ENCODE measurements at places on chromosomes 1 and 21.

GRCh38 chr1:116771997-116772647 lies 17.9 kb downstream of the CD2 start:
- H3K4me1 ChIP-seq: peaks cover 69% of the 10 kb centered on the region
- no peaks in the 10 kb centered on the region for H3K27me3 ChIP-seq
- peak overlapping the region; percentile 53 for H3K4me3 ChIP-seq
- H3K36me3 ChIP-seq: peaks cover 59% of the 10 kb centered on the region

DNA sequence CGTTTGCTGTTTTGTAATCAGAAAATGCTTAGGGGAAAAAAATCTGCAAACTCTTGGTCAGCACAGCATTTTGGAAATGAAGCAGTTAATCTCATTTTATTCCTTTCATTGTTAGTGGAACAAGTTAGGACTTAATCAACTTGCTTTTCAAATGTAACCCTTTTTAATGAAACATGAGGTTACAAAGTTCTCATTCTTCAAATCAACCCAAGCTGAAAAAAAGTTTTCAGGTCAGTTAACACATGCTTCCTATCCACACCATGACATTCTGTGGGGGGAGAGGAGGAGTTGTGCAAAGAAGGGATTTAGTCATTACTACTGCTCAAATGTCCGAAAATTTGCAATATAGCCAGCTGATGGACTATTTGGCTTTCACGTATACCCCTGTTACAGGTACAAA lies 283.2 kb upstream of the LYPLAL1 start:
- H3K27ac ChIP-seq: no peak overlapping the region
- no peaks in the 10 kb centered on the region for H3K4me1 ChIP-seq
- no peaks in the 10 kb centered on the region for H3K27me3 ChIP-seq
- no peak overlapping the region for H3K4me3 ChIP-seq
- no peak for DNase-seq

GRCh38 chr1:100323419-100324106 lies 28.7 kb upstream of the CDC14A start:
- H3K36me3 ChIP-seq: peaks cover 3% of the 10 kb centered on the region
- no peak overlapping the region for H3K27ac ChIP-seq
- H3K4me1 ChIP-seq: peaks cover 5% of the 10 kb centered on the region
- no peak overlapping the region for H3K4me3 ChIP-seq

DNA sequence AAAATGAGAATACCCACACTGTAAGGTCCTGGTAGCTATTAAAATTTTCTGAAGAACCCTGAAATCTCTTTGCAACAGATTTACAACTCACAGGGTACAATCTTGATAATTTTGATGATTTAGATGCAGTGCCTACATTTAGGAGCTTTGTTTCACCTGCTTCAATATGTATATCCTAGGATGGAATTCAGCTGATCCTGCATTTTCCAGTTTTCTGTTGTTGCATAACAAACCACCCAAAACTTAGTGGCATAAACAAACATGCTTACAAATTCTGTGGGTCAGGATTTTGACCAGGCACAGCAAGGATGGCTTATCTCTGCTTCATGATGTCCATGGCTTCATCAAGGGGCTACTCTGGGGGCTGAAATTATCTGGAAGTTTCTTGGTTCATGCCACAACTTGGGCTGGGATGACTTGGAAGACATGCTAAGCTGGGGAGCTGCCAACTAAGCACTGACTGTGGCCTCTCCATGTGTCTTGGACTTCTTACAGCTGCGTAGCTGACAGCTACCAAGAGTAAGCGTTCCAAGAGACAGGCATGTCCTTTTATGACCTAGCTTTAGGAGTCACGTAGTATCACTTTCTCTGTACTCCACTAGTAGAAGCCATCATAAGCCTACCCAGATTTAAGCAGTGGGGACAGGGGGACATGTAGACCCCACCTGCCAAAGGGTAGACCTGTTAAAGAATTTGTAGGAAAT lies 108.5 kb downstream of the CACHD1 start:
- peaks cover 1% of the 10 kb centered on the region for H3K27me3 ChIP-seq
- no peak for DNase-seq
- H3K27ac ChIP-seq: no peak overlapping the region
- no peaks in the 10 kb centered on the region for H3K36me3 ChIP-seq
- no peak overlapping the region for H3K4me3 ChIP-seq

DNA sequence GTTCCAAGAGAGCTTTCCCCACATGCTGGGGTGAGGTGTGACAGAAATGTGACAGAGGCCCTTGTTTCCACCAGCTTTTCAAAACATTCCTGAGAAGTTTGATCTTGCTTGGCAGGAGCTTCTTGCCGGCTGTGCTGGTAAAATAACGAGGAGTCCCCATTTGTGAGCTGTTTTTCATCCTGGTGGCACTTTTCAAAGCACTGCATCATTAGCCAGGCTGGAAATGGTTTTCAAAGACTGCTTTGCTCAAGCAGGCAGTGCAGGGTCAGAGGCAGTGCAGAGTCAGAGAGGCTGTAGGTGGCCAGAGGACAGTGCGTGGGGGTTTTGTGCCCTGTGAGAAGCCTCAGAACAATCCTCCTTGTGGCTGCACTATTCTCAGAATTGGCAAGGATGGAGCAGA lies 75.8 kb upstream of the KCNA3 start:
- no peaks in the 10 kb centered on the region for H3K4me1 ChIP-seq
- no peaks in the 10 kb centered on the region for H3K36me3 ChIP-seq
- DNase-seq: no peak
- no peak overlapping the region for H3K4me3 ChIP-seq
- no peak overlapping the region for H3K27ac ChIP-seq

DNA sequence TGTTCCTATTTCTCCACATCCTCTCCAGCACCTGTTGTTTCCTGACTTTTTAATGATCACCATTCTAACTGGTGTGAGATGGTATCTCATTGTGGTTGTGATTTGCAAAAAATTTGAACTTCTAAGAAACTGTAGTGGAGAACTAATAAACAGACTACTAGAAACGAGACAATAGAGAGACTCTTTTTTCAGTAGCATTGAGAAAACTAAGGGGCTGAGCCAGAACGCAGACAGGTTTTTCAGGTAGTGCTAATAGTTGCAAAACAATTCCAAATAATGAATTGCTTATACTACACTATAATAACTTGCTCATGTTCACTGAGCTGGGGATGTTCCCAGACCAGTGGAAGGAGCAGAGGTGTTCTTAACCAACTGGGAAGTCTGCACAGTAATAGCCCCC lies 98.8 kb upstream of the DPH5 start:
- DNase-seq: no peak
- H3K27ac ChIP-seq: no peak overlapping the region
- peaks cover 7% of the 10 kb centered on the region for H3K36me3 ChIP-seq
- no peaks in the 10 kb centered on the region for H3K27me3 ChIP-seq
- no peak overlapping the region for H3K4me3 ChIP-seq
- peaks cover 45% of the 10 kb centered on the region for H3K4me1 ChIP-seq

- H3K27ac ChIP-seq: no peak overlapping the region
- H3K27me3 ChIP-seq: no peaks in the 10 kb centered on the region
- peaks cover 4% of the 10 kb centered on the region for H3K36me3 ChIP-seq
- H3K4me3 ChIP-seq: no peak overlapping the region
- H3K4me1 ChIP-seq: peaks cover 18% of the 10 kb centered on the region
- no peak for DNase-seq
Observed at GRCh38 chr1:231631717-231632116, 5.1 kb downstream of the DISC1 start.

DNA sequence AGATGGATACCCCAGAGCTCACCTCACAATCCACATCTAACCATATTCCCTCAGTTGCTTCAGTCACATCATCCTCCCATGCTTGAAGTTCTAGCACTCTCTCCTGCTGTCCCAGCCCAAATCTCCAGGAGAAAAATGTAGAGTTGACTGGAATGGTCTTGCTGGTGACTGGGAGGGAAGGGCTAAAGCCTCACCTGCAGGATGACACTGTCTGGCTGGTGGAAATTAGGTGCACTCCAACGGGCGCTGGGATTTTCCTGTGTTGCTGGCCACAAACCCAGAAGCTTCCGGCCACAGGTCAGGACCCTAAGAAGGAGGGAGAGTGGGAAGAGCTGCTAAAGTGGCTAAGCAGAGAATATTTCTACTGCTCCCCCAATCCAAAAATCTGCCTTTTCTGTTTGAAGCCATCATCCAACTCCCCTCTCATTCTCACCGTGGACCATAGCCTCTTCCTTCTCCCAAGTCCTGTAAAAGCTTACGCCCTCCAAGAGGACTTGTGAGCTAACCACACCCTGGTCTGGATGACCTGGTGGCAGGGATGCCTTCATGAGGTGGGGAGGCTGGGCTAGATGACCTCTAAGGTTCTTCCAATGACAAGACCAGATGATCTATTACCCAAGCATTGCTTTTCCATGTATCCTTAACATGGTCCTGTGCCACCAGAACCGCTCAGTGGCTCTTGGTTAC lies 37.5 kb upstream of the PPP1R15B start:
- no peak for DNase-seq
- H3K27ac ChIP-seq: no peak overlapping the region
- peaks cover 38% of the 10 kb centered on the region for H3K36me3 ChIP-seq
- peaks cover 44% of the 10 kb centered on the region for H3K4me1 ChIP-seq
- H3K4me3 ChIP-seq: no peak overlapping the region

- H3K4me3 ChIP-seq: peak within 1 kb of the TSS; percentile 64
- H3K4me1 ChIP-seq: peaks cover 51% of the 10 kb centered on the region
- peak; percentile 88 for DNase-seq
- H3K36me3 ChIP-seq: no peaks in the 10 kb centered on the region
Observed at GRCh38 chr1:159826441-159827101, at the start of gene SLAMF8. SLAMF8 (plus strand) TSS chr1:159826873; CDS start chr1:159826899, 26 bp downstream.

- H3K4me3 ChIP-seq: no peak overlapping the region
- no peak overlapping the region for H3K27ac ChIP-seq
- H3K27me3 ChIP-seq: peaks cover 5% of the 10 kb centered on the region
- no peak for DNase-seq
Observed at GRCh38 chr1:27318596-27318995, 3.4 kb upstream of the TMEM222 start.

- H3K27me3 ChIP-seq: peaks cover 11% of the 10 kb centered on the region
- H3K27ac ChIP-seq: no peak overlapping the region
Observed at GRCh38 chr1:170215072-170215885, 69.5 kb downstream of the NTMT2 start.

GRCh38 chr1:163697137-163697536 lies 375.4 kb downstream of the NUF2 start:
- no peak for DNase-seq
- H3K4me3 ChIP-seq: no peak overlapping the region
- H3K27me3 ChIP-seq: no peaks in the 10 kb centered on the region
- no peak overlapping the region for H3K27ac ChIP-seq
- H3K4me1 ChIP-seq: no peaks in the 10 kb centered on the region
- no peaks in the 10 kb centered on the region for H3K36me3 ChIP-seq

GRCh38 chr1:207962716-207963426 lies 51.9 kb upstream of the CD34 start:
- H3K4me3 ChIP-seq: peak overlapping the region; percentile 84
- H3K4me1 ChIP-seq: peaks cover 12% of the 10 kb centered on the region
- H3K36me3 ChIP-seq: no peaks in the 10 kb centered on the region
- DNase-seq: peak; percentile 55

- no peak for DNase-seq
- H3K4me3 ChIP-seq: peak overlapping the region; percentile 81
- H3K36me3 ChIP-seq: no peaks in the 10 kb centered on the region
- no peak overlapping the region for H3K27ac ChIP-seq
Observed at GRCh38 chr1:162070094-162070748, 730 bp downstream of the NOS1AP start.

- no peaks in the 10 kb centered on the region for H3K36me3 ChIP-seq
- H3K27me3 ChIP-seq: peaks cover 3% of the 10 kb centered on the region
- no peak overlapping the region for H3K27ac ChIP-seq
- no peak for DNase-seq
- peak overlapping the region; percentile 29 for H3K4me3 ChIP-seq
Observed at GRCh38 chr21:45308194-45309068, 20.7 kb upstream of the POFUT2 start.

GRCh38 chr1:201456499-201457309 lies 12.3 kb downstream of the PHLDA3 start:
- no peak overlapping the region for H3K27ac ChIP-seq
- DNase-seq: no peak
- peaks cover 19% of the 10 kb centered on the region for H3K4me1 ChIP-seq
- no peaks in the 10 kb centered on the region for H3K36me3 ChIP-seq

- no peaks in the 10 kb centered on the region for H3K36me3 ChIP-seq
- no peak overlapping the region for H3K4me3 ChIP-seq
- no peak for DNase-seq
- no peaks in the 10 kb centered on the region for H3K27me3 ChIP-seq
- no peak overlapping the region for H3K27ac ChIP-seq
- H3K4me1 ChIP-seq: no peaks in the 10 kb centered on the region
Observed at GRCh38 chr1:218748071-218748470, 402.9 kb downstream of the TGFB2 start.

DNA sequence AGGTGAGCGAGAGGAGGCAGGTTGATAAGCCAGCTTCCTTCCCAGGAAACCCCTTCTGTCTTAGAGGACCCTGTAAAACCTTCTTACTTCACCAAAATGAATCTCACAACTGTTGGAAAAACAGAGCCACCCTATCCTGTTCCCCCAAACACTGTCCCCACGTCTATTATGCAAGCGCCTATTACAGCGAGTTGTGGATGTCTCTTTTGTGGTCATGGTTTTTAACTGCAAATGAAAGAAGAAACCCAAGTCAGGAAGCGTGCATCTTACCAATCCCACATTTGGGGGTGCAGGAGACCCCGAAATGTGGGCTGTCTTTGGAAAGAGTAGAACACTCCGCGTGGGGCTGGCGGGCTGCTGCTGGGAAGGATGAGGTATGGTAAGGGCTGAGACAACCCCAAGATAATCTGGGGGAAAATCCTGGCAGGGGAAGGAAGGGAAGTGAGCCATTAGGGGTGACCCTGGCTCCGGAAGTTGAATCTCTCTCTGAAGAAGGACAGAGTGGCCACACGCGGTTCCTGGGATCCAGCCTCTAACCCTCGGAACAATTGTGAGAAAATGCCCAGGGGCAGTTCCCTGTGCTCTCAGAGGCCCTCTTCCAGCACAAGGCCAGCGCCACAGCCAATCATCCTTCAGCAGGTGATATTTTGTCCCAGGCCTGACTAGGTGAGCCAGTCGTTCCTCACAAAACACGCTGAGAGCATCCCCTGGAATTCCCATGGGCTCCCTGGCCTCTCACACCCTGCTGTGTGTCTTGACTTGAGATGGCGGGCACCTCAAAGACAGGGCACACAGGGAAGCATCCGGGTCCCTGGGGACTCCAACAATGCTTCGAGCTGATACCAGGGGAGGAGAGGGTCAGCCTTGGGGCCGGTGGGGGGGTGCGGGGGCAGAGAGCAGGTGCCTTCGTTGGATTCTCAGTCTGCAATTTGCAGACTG lies 168.5 kb upstream of the IRF2BP2 start:
- H3K4me3 ChIP-seq: no peak overlapping the region
- DNase-seq: peak; percentile 70
- peaks cover 8% of the 10 kb centered on the region for H3K36me3 ChIP-seq
